ENCODE measurements at places on chromosomes 7 and 10. TPM values are rescaled to one million over a fixed set of nuclear protein-coding genes. Genes with fewer than 3 reads are reported as not detected.
A peak's percentile ranks its signal among the peaks of the same experiment; 100 is the strongest.

GRCh38 chr7:158353606-158354570, 233.7 kb downstream of the PTPRN2 start:
- no peak overlapping the region for H3K27ac ChIP-seq
- DNase-seq, result no peak
- no peaks in the 10 kb centered on the region for H3K4me1 ChIP-seq
- H3K27me3 ChIP-seq, result no peaks in the 10 kb centered on the region
- H3K36me3 ChIP-seq, result no peaks in the 10 kb centered on the region
- no peak overlapping the region for H3K4me3 ChIP-seq

- no peak overlapping the region for H3K4me3 ChIP-seq
- H3K27ac ChIP-seq, result no peak overlapping the region
- H3K36me3 ChIP-seq, result no peaks in the 10 kb centered on the region
- DNase-seq, result no peak
- no peaks in the 10 kb centered on the region for H3K4me1 ChIP-seq
- H3K27me3 ChIP-seq, result no peaks in the 10 kb centered on the region
Measured at GRCh38 chr10:90435296-90435695, 422.5 kb downstream of the HTR7 start.

DNA sequence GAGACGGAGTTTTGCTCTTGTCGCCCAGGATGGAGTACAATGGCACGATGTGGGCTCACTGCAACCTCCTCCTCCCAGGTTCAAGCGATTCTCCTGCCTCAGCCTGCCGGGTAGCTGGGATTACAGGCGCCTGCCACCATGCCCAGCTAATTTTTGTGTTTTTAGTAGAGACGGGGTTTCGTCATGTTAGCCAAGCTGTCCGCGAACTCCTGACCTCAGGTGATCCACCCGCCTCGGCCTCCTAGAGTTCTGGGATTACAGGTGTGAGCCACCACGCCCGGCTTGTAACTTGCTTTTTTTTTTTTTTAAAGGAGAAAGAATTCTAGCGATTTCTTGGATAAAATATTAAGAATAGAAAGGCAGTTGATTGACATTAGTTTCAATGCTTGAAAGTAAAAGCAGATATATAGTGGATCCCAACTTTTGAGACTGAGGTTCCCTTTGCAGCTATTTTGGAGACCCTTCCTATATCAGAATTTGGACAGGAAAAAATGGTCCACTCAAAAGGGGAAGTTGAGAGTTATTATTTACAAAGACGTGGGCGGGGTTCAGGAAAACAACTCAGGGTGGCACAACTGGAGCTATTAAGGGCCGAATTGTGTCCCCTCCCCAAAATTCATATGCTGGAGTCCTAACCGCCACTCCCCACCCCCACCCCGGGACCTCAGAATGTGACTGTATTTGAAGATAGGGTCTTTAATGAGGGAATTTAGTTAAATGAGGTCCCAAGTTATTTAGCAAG, 1.3 kb upstream of the ERCC6 start:
- H3K36me3 ChIP-seq, result no peaks in the 10 kb centered on the region
- peaks cover 10% of the 10 kb centered on the region for H3K4me1 ChIP-seq
- DNase-seq, result no peak
- H3K4me3 ChIP-seq, result no peak overlapping the region
- no peaks in the 10 kb centered on the region for H3K27me3 ChIP-seq

DNA sequence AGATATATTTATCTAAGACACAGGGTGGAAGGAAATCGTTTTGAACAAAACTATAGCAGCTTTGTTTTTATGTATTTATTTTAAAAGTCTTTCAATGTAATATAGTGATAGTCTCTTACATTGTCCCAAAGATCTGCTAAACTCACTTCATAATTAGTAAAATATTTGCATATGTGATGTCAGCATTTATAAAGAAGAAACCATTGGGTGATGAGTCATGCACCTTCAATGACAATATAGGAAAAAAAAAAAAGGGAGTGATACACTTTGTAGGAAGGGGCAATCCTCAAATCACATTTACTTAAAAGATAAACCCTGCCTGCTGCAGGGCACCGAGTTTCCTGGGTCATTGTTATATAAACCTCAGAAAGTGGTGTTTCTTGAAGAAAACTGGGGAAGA, 112.4 kb upstream of the SEMA3C start:
- H3K4me1 ChIP-seq, result no peaks in the 10 kb centered on the region
- no peak for DNase-seq
- H3K36me3 ChIP-seq, result no peaks in the 10 kb centered on the region
- no peak overlapping the region for H3K27ac ChIP-seq
- no peak overlapping the region for H3K4me3 ChIP-seq

DNA sequence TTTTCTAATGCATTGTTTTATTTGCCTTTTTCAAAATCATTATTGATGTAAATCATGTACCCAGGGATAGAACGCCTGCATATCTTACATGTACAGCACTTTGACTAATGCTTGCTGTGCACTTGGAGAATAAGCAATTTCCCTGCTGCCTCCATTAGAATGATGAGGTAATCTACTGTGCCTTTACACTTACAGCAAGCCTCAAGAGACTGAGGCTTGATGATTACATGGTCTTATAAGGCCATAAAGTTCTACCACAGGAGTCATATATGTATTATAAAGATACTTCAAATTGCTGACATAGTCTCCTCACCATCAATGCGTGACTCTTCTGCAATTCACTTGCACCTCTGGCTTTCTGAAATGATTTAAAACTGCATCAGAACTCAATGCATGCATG, 328.6 kb upstream of the HGF start:
- H3K27me3 ChIP-seq, result no peaks in the 10 kb centered on the region
- H3K27ac ChIP-seq, result no peak overlapping the region
- no peak overlapping the region for H3K4me3 ChIP-seq
- no peaks in the 10 kb centered on the region for H3K4me1 ChIP-seq
- no peaks in the 10 kb centered on the region for H3K36me3 ChIP-seq
- no peak for DNase-seq

- H3K4me3 ChIP-seq, result no peak overlapping the region
- no peaks in the 10 kb centered on the region for H3K4me1 ChIP-seq
- no peaks in the 10 kb centered on the region for H3K36me3 ChIP-seq
- no peaks in the 10 kb centered on the region for H3K27me3 ChIP-seq
Measured at GRCh38 chr7:79653136-79653631, 199.7 kb upstream of the MAGI2 start.

GRCh38 chr7:91910171-91910570, 29.7 kb upstream of the MTERF1 start:
- DNase-seq, result no peak
- no peak overlapping the region for H3K27ac ChIP-seq
- no peak overlapping the region for H3K4me3 ChIP-seq
- peaks cover 5% of the 10 kb centered on the region for H3K4me1 ChIP-seq
- no peaks in the 10 kb centered on the region for H3K36me3 ChIP-seq

The ADRA2A gene
- total RNA-seq, result 0.22 TPM

The DMBT1 gene
- not detected for total RNA-seq

GRCh38 chr7:143487566-143487965, 9.9 kb downstream of the TAS2R41 start:
- H3K36me3 ChIP-seq, result no peaks in the 10 kb centered on the region
- DNase-seq, result no peak

The C10orf143 gene
- total RNA-seq, result 4.0 TPM

- H3K27ac ChIP-seq, result no peak overlapping the region
- DNase-seq, result no peak
Measured at GRCh38 chr10:70805619-70806215, 10.0 kb upstream of the SGPL1 start.

DNA sequence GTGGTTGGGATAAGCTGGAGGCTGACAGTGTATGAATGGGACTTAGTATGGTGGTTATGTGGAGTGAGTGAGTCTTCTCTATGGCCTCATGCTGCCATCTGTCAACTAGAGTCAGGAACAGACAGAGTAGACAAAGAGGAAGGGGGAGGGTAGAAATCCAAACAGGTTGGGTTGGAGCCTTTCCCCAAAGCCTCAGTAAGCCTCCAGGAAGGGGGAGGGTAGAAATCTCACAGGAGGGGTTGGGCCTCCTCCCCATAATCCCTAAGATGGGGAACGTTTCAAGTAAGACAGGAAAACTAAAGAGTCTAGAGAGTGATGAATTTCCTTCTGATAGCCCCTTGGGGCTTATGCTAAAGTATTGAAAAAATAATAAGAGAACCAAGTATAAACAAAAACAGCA, 2.0 kb upstream of the AKR1B15 start:
- no peaks in the 10 kb centered on the region for H3K36me3 ChIP-seq
- H3K27me3 ChIP-seq, result no peaks in the 10 kb centered on the region
- H3K4me1 ChIP-seq, result no peaks in the 10 kb centered on the region
- H3K27ac ChIP-seq, result no peak overlapping the region

- H3K4me1 ChIP-seq, result no peaks in the 10 kb centered on the region
- H3K4me3 ChIP-seq, result no peak overlapping the region
- no peak overlapping the region for H3K27ac ChIP-seq
- H3K36me3 ChIP-seq, result no peaks in the 10 kb centered on the region
Measured at GRCh38 chr7:109354000-109354399, 784.3 kb downstream of the DNAJB9 start.

GRCh38 chr10:43904844-43905243, 256.2 kb upstream of the ZNF32 start:
- H3K27me3 ChIP-seq, result no peaks in the 10 kb centered on the region
- H3K36me3 ChIP-seq, result no peaks in the 10 kb centered on the region
- H3K4me1 ChIP-seq, result no peaks in the 10 kb centered on the region
- no peak overlapping the region for H3K4me3 ChIP-seq

The NEBL gene
- total RNA-seq, result 0.05 TPM

DNA sequence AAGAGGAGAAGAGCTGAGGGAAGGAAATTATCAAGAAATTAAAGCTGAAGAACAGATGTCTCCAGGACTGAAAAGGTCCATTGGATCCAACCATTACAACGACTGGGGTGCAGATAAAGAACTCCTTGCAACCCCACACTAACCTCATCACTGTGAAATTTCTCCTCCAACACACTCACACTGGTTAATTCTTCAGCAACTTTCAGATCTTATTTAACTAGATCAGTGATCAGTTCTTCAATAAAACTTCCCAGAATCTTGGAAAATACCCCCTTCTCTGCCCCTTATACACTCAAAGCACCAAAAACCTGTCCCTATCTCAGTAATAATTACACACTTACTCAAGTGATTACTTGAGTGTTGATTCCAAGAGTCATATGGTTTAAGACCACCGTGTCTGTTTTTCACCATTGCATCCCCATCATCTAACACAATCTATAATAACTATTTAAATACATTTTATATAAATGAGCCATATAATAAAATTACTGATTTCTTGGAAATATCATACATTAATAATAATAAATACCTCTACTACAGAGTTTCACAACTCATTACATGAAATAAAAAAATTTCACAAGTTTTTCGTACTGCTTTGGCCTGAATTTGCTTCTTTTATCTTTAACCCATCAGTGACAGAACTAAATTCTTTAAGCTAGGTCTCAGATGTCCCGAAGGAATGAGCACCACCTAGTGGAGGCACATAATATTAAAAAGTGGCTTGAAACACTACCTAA, 123.7 kb downstream of the MPP7 start:
- peak; percentile 49 for DNase-seq
- H3K36me3 ChIP-seq, result no peaks in the 10 kb centered on the region
- H3K27ac ChIP-seq, result peak overlapping the region; percentile 54
- peak overlapping the region; percentile 55 for H3K4me3 ChIP-seq

- no peak overlapping the region for H3K27ac ChIP-seq
- no peaks in the 10 kb centered on the region for H3K27me3 ChIP-seq
- no peak for DNase-seq
- H3K36me3 ChIP-seq, result no peaks in the 10 kb centered on the region
- H3K4me1 ChIP-seq, result peaks cover 3% of the 10 kb centered on the region
Measured at GRCh38 chr10:6195846-6196245, 6.9 kb upstream of the PFKFB3 start.

DNA sequence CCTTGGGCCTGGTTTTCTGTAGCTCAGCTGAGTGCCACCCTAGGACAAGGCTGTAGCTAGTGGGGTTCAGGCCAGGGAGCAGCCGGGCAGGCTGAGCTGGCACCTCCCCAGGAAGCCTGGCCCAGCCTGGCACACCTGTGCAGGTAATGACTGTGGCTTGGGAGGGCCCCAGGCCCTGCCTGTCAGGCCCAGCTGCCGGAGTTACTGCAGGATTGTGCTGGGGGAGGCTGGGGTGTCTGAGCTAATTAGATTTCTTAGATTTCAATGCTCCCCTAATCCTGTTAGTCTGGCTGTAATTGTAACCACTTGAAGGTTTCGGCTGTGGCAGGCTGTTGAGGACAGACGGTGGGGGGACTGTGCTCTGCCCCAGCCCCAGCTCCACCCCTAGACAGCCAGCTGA, 6.0 kb downstream of the ZMIZ1 start:
- no peaks in the 10 kb centered on the region for H3K4me1 ChIP-seq
- H3K27ac ChIP-seq, result no peak overlapping the region
- no peak overlapping the region for H3K4me3 ChIP-seq
- no peaks in the 10 kb centered on the region for H3K27me3 ChIP-seq

DNA sequence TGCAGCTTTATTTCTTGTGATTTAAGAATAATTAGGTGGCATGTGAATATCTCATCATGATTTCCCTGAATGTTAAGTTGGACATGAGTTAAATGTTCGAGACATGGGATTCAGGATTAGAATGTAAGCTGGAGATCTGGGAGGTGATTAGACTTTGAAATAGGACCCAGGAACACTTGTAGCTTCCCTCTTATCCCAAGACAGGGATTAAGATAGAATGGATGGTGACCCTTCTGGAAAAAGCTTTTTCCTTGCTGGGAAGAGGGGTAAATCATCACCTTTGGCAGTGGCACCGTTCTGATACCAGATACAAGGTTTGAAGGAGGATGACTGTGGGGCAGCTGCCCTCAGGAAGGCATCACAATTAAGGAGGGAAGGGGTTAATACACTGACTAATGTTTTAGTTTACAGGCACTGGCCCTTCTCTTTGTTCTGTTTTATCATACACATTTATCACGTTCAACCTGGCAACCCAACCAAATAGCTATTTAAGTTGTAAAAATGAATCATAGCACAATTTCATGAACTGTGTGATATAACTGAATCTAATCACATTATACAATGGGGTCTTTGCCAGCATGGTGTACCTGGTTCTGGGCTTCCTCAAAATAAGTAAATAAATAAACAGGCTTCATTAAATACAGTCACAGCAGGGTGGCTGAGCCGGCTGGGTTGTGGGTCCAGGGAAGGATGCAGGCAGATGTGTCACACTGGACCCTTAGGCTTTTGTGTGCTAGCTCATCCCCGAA, 212.7 kb downstream of the LRMDA start:
- DNase-seq, result no peak
- H3K27me3 ChIP-seq, result no peaks in the 10 kb centered on the region
- H3K4me1 ChIP-seq, result no peaks in the 10 kb centered on the region
- H3K36me3 ChIP-seq, result no peaks in the 10 kb centered on the region

- H3K4me1 ChIP-seq, result peaks cover 12% of the 10 kb centered on the region
- no peak for DNase-seq
- H3K36me3 ChIP-seq, result peaks cover 8% of the 10 kb centered on the region
- H3K27me3 ChIP-seq, result no peaks in the 10 kb centered on the region
- no peak overlapping the region for H3K4me3 ChIP-seq
Measured at GRCh38 chr7:8065356-8065813, 96.8 kb downstream of the GLCCI1 start.

The CALY gene
- 5.1 TPM for total RNA-seq

GRCh38 chr7:154638286-154638685, 364.6 kb downstream of the PAXIP1 start:
- no peak for DNase-seq
- H3K27ac ChIP-seq, result no peak overlapping the region
- H3K27me3 ChIP-seq, result no peaks in the 10 kb centered on the region

Measured in naive thymus-derived CD4-positive, alpha-beta T cell (primary cell).